ENCODE measurements at places on chromosomes 1 and 21.
A peak's percentile ranks its signal among the peaks of the same experiment; 100 is the strongest.

- no peak overlapping the region for H3K4me3 ChIP-seq
- DNase-seq: no peak
- H3K36me3 ChIP-seq: no peaks in the 10 kb centered on the region
- H3K4me1 ChIP-seq: no peaks in the 10 kb centered on the region
- no peak overlapping the region for H3K27ac ChIP-seq
- H3K27me3 ChIP-seq: peaks cover 3% of the 10 kb centered on the region
Measured at GRCh38 chr1:209443361-209443931, 140.1 kb upstream of the CAMK1G start.

DNA sequence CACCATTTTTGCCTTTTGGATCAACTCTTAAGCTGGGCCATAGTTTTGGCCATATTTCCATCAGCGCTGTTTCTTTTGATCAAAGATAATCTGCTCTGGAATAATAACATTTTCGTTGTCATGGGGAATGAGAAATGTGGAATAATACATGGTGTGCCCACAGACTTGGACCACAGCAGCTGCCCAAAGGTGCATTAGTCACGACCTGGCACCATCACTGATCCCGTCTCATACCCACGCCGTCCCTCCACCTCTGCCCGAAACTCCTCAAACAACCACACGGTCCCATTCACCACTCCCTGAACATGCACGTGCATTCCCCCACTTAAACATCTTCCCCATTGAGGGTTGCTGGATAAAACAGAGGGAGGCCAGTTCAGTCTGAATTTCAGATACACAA is 76.9 kb downstream of the SLC66A1 start:
- no peak overlapping the region for H3K27ac ChIP-seq
- peaks cover 27% of the 10 kb centered on the region for H3K36me3 ChIP-seq
- no peaks in the 10 kb centered on the region for H3K27me3 ChIP-seq
- H3K4me3 ChIP-seq: no peak overlapping the region

GRCh38 chr1:36346741-36347370 is 23.4 kb upstream of the EVA1B start:
- peaks cover 57% of the 10 kb centered on the region for H3K36me3 ChIP-seq
- no peak for DNase-seq
- H3K4me3 ChIP-seq: no peak overlapping the region
- no peaks in the 10 kb centered on the region for H3K27me3 ChIP-seq
- no peak overlapping the region for H3K27ac ChIP-seq

DNA sequence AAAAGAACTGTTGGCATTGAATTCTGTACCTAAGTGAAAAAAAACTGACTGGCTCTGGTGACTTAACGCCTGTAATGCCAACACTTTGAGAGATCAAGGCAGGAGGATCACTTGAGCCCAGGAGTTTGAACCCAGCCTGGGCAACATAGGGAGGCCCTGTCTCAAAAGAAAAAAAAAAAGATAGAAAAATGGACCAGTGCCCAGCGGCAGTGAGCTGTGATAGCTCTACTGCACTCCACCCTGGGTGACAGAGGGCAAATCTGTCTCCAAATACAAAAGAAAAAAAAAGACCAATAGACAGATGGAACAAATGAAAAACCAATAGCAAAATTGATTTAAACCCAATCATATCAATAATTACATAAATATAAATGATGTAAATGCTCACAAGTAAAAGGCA is 674 bp upstream of the AKR7A3 start:
- no peak for DNase-seq
- H3K27ac ChIP-seq: no peak overlapping the region
- H3K27me3 ChIP-seq: peaks cover 22% of the 10 kb centered on the region

GRCh38 chr1:165290148-165290547 is 66.4 kb downstream of the LMX1A start:
- no peak overlapping the region for H3K4me3 ChIP-seq
- no peak for DNase-seq
- H3K27me3 ChIP-seq: peaks cover 32% of the 10 kb centered on the region
- no peaks in the 10 kb centered on the region for H3K36me3 ChIP-seq
- H3K4me1 ChIP-seq: no peaks in the 10 kb centered on the region

- H3K27ac ChIP-seq: no peak overlapping the region
- no peaks in the 10 kb centered on the region for H3K27me3 ChIP-seq
- DNase-seq: no peak
- H3K4me3 ChIP-seq: no peak overlapping the region
Measured at GRCh38 chr1:19128968-19129514, 81.0 kb downstream of the UBR4 start.

DNA sequence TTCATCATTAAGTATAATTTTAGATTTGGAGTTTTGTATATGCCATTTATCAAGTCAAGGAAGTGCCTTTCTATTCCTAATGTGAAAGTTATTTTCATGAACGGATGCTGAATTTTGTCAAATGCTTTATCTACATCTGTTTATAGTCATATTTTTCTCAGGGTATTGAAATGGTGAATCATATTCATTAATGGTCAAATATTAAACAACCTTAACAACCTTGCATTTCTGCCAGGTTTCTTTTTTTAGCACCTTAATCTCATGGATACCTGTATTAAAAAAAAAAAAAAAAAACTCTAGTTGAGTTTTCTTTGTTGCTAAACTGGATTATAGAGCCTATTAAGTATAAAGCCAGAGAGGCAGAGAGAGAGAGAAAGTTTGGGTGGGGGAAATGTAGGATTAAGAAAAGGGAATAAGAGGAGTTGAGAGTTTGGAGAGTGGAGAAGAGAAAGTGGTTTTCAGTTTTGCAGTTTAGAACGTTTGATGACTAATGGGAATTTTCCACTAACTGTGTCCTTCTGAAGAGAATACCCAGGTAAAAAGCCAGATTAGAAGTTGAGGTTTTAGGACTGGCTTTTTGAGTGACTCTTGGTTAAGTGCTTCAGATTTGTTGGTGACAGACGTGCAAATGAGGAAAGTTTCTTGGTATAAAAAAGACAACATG is 305.0 kb downstream of the HLX start:
- H3K4me1 ChIP-seq: peaks cover 5% of the 10 kb centered on the region
- DNase-seq: no peak
- H3K36me3 ChIP-seq: peaks cover 2% of the 10 kb centered on the region
- peaks cover 12% of the 10 kb centered on the region for H3K27me3 ChIP-seq
- H3K27ac ChIP-seq: no peak overlapping the region

- no peak overlapping the region for H3K4me3 ChIP-seq
- no peak for DNase-seq
- H3K27me3 ChIP-seq: no peaks in the 10 kb centered on the region
- H3K36me3 ChIP-seq: no peaks in the 10 kb centered on the region
Measured at GRCh38 chr1:228987286-228987685, 252.0 kb downstream of the RHOU start.

- H3K4me1 ChIP-seq: no peaks in the 10 kb centered on the region
- no peak overlapping the region for H3K27ac ChIP-seq
- DNase-seq: no peak
- no peaks in the 10 kb centered on the region for H3K36me3 ChIP-seq
Measured at GRCh38 chr21:32554832-32555638, 30.3 kb downstream of the TCP10L start.

DNA sequence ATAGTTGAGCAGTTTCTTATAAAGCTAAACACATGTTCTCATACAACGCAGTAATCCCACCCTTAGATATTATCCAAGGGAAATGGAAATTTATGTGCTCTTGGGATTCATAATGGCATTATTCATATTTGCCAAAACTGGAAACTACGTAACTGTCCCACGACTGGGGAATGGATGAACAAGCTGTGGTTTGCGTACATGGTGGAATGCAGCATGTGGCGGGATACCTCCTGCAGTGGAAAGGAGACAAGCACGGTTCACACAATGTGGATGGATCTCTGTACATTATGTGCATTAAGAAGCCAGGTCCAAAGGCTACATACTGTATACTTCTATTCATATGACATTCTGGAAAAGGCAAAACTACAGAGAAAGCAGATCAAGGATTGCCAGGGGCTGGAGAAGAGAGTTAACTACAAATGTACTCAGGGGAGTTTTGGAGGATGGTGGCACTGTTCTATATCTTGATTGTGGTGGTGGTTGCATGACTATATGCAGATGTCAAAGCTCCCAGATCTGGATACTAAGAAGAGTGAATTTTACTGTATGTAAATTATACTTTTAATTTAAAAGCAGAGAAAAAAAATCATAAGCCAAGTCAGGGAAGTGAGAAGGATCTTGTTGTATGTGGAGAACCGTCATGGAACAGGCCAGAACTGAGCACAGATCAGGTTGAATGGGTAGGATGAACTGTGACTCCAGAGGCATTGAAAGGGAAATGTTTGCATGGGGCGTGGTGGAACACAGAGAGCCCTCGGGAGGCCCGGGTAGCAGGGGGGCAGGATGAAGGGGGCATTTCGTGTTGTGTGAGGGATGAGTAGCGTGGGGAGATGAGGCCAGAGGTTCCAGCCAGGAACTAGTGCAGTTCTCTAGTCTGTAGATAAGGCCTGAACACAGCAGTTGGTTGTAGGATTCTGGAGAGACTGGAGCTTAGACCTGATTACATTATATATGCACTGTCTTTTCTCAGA is 90.7 kb downstream of the GALNT2 start:
- no peak for DNase-seq
- peaks cover 41% of the 10 kb centered on the region for H3K4me1 ChIP-seq
- H3K36me3 ChIP-seq: peaks cover 7% of the 10 kb centered on the region
- H3K27me3 ChIP-seq: no peaks in the 10 kb centered on the region
- H3K4me3 ChIP-seq: peak overlapping the region; percentile 5
- peak overlapping the region; percentile 78 for H3K27ac ChIP-seq

- DNase-seq: no peak
- no peak overlapping the region for H3K27ac ChIP-seq
- no peaks in the 10 kb centered on the region for H3K36me3 ChIP-seq
- H3K4me1 ChIP-seq: peaks cover 23% of the 10 kb centered on the region
- peaks cover 10% of the 10 kb centered on the region for H3K27me3 ChIP-seq
- H3K4me3 ChIP-seq: no peak overlapping the region
Measured at GRCh38 chr1:202167708-202168415, 7.5 kb upstream of the PTPN7 start.

DNA sequence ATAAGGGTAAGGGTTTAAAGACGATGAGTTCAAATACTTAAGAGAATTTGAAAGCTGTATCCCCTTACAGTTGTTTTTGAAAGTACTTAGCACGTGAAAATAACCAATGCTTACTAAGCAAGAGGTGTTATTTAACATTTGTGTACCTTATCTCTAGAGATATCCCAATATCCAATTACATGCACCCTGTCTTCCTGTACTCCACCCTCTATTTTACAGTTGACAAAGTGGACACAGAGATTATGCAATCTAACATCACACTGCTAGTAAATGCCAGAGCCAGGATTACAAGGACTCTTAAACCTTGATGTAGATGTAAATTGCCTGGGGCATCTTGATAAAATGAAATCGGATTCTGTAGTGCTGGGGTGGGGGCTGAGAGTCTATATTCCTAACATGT is 72.0 kb downstream of the GDAP2 start:
- H3K36me3 ChIP-seq: peaks cover 4% of the 10 kb centered on the region
- no peaks in the 10 kb centered on the region for H3K27me3 ChIP-seq
- no peaks in the 10 kb centered on the region for H3K4me1 ChIP-seq
- no peak overlapping the region for H3K27ac ChIP-seq
- H3K4me3 ChIP-seq: no peak overlapping the region

All from stimulated activated naive B cell treated with anti-CD40 and anti-IgM and Interleukin-4, amounts not matched to agents 10 μg/mL and 1 μg/mL and 100 μg/mL, for 72 hours (primary cell).